ENCODE measurements at places on chromosomes 12 and 14.

DNA sequence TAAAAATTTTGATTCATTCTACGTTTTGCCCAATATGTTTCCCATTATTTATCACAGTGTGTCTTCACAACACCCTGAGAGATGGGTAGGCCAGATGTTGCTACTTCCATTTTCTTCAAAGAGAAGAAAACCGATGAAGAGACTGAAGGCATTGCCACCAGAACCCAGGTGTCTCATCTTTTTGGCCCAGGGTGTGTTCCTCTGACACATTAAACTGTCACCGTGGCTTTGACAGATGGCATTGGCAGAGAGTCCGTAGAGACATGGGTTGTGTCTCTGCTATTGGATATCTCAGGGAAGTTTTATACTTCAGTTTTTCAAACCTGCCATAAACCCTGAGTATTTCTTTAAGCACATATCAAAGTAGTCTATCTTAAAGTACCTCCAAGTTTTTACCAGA is 11.3 kb upstream of the NUDT4 start:
- DNase-seq: no peak

GRCh38 chr12:123645878-123646277 is 12.2 kb downstream of the GTF2H3 start:
- no peak for DNase-seq

DNA sequence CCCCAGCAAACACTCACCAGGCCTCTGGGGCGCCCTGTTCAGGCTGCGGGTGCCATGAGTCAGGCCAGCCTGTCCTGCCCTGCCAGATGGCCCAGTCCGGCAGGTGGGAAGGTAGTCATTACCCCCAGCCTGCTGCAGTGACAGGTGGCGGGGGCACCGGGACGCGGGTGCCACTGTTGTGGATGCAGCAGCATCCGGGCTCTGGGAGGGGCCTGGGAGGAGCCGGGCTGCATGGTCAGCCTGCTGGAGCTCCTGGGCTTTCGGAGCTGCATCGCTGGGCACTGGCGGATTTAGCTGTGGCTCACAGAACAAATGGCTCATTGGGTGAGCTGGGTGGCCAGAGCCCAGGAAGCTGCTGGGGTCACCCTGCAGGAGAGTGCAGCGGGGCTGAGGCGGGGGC is 13.5 kb downstream of the CEP170B start:
- DNase-seq: no peak

- no peak for DNase-seq
Measured at GRCh38 chr12:56417739-56418138, 31.5 kb downstream of the TIMELESS start.

DNA sequence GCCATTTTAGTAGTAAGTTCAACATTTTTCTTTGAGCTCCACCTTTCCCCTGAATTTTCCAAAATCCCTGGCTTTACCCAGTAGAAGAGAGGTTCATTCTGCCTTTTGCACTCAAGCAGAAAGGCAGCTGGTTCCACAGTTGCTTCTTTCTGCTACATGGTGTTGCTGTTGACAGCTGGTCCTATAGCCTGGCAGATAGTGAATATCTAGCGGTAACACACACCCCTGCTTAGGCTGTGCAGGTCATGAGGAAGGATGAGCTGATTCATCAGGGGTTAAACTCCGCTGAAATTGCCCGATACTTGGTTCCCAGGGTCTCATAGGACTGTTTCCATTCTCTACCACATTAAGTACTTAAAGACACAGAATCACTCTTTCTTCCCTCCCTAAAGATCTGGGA is 62.4 kb downstream of the PUS7L start:
- DNase-seq: no peak

DNA sequence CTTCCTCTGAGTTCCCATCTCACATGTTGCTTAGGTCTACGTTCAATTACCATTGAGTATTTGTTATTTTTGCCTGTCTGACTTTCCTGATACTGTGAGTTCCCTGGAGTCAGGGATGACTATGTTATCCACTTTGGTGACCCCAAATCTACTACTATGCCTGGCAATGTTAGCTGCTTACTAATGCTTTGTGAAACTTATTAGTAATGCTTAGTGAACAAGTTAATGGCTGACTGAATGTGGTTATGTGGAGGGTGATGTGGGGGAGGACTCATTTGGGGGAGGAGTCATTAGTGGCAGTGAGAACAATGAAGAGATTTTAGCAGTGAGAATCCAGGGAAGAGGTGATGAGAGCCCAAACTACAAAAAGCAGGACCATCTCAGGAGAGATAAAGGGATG is 121.6 kb downstream of the KTN1 start:
- DNase-seq: no peak

DNA sequence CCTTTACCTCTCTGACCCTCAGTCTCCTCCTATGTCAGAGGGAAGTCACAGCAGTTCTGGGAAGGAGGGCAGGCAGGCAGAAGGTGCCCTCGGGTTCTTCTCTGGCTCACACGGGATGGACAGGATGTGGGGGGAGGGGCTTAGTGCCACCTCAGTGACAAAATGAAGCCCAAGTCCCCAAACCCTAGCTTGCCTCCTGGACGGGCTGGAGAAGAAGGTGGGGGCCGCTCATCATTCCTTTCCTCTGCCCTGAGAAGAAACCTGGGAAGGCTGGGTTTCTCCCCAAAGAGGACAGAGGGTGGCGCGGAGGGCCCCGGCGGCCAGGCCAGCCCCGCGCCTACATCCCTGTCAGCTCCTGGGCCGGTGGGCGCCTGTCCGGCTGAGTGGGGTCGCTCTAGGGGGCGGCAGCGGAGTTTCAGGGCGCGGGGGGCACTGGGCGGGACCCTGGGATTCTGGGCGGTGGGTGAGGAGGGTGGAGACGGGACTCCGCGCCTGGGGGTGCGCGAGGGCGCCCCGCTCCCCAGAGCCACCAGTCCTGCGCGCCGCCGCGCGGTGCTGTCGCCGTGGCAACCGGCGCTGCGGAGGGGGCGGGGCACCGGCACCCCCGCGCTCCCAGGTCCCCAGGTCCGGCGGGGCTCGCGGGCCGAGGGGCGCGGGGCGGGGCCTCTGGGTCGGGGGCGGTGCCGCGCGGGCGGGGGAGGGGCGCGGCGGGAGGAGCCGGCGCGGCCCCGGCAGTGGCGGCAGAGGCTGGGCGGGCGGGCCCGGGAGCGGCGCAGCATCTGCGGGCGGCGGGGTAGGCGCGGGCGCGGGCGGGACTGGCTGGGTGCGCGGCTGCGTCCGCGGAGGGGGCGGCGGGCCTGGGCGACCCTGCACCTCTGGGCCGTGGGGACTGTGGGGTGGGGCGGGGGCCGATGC is at the start of gene TMEM121:
TMEM121 (plus strand) TSS at position 723 of the 915 bp plus-strand sequence. CDS start 2,252 bp downstream, outside the sequence.
- DNase-seq: peak; percentile 28

- no peak for DNase-seq
Measured at GRCh38 chr12:87952850-87953249, 76.4 kb downstream of the C12orf50 start.

DNA sequence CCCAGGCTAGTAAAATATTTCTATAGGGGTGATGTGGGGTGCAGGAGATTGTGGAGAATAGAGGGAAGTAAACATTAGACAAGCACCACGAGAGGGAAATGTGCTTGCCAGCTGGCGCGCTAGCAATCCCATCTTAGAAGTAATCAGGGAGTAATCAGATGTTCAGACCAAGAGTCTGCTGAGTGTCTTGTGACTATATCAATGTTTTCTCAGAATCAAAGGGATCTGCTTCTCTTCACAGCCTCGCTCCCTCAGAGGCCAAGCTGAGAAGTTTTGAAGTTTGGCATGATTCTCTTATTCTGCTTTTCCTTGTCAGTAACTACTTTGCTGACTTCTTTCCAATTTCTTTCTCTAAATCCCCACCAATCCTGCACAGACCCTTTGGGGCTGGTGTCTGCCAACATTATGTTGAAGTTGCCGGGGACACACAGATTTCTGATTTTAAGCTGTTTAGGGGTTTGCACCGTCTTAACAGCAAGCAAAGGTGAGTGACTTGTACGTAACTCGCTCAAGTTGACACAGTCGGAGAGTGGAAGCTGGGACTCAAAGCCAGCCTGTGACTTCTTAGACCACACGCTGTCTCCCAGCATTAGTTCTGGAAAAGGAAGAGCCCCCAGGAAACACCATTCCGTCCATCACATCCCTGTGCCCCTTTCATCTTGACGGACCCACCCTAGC is 22.0 kb upstream of the TSPAN9 start:
- DNase-seq: no peak

DNA sequence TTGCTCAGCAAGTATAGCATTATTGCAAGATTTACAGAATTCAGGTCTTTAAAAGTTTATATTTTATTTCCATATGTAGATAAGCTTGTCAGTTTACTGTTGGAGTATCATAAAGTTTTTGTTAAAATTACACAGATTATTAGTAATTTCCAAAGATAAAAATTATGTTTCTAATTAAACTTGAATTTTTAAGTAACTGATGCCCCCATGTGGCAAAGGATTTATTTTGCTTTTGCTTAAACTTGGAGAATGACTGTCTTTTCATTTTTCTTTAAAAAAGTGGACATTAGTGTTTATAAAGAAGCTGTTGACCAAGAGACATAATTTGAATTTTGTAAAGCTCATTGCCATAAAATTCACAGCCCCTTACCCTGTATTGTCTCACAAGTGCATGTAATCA is 45.8 kb downstream of the ETNK1 start:
- DNase-seq: no peak

Measured in central memory CD4-positive, alpha-beta T cell (primary cell).